ENCODE measurements at places on chromosomes 13 and 19.

DNA sequence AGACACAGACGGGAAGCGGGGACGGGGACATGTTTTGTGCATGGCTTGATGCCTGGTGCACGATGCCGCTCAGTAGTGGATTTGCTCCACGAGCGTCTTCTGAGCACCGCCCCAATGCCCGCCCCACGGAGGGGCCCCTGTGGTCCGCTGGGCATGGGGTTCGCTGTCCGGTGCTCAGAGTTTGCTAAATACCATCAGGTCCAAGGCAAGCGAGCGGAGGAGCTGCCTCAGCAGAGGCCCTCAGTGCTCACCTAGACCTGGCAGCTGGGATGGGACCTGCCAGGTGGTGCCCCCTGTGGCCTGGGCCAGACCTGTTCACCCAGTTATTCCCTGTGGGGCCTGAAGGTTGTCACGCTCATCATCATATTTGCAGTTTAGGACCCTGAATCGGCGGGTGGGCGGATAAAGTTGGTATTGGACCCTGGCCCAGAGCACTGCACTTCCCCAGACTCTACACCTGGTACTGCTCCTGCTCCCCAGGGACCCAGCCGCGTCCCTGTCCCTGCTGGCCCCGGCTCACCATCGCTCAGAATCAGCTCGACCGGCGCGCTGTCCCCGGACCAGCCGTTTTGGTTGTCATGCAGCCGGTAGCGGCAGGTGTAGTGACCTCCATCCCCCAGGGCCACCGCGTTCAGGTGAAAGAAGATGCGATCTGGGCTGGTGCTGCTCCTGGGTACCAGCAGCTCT lies 2.3 kb downstream of the A1BG start:
- DNase-seq, result no peak

DNA sequence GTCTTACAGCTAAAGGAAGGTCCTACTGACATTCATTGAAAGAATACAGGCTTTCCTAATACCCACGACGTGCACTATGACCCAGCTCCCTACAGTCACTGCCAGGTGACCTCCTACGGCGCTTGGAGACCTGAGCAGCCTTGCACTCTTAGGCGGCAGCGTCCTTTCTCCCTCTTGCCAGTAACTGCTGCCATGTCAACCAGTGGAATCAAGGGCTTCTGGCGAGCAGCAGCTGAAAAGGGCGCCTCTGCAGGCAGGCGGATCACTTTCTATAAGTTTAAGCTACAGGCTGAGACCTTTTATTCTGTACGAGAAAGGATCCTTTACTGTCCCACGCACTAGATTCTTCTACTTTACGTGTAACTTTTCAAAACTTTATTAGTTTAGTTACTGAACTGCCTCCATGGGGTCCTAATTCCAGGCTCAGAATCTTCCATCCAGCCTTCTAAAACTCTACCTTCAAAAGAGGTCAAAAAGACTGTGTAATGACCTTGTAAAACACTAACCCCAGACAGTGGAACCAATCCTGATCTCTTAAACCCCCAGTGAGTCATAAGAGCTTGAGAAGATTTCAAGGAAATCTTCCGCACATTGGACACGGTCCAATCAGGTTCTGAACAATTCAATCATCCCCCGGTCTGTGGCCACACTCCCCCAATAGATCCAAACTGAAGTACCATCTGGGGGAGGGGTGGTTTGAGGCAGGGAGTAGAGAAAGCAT lies 1.9 kb downstream of the KCTD12 start:
- DNase-seq, result peak; percentile 77

DNA sequence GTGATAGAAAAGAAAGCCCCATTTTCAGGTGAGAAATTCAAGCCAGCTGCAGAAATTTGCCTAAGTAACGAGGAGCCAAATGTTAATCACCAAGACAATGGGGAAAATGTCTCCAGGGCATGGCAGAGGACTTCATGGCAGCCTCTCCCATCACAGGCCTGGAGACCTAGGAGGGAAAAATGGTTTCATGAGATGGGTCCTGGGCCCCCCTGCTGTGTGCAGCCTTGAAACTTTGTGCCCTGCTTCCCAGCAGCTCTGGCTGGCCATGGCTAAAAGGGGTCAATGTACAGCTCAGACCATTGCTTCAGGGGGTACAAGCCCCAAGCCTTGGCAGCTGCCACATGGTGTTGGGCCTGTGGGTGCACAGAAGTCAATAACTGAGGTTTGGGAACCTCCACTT lies 9.9 kb downstream of the N4BP2L1 start:
- DNase-seq, result no peak

GRCh38 chr13:97521726-97522125 lies 87.8 kb downstream of the RAP2A start:
- no peak for DNase-seq

- DNase-seq, result no peak
Measured at GRCh38 chr19:38684078-38684861, 36.8 kb downstream of the ACTN4 start.

DNA sequence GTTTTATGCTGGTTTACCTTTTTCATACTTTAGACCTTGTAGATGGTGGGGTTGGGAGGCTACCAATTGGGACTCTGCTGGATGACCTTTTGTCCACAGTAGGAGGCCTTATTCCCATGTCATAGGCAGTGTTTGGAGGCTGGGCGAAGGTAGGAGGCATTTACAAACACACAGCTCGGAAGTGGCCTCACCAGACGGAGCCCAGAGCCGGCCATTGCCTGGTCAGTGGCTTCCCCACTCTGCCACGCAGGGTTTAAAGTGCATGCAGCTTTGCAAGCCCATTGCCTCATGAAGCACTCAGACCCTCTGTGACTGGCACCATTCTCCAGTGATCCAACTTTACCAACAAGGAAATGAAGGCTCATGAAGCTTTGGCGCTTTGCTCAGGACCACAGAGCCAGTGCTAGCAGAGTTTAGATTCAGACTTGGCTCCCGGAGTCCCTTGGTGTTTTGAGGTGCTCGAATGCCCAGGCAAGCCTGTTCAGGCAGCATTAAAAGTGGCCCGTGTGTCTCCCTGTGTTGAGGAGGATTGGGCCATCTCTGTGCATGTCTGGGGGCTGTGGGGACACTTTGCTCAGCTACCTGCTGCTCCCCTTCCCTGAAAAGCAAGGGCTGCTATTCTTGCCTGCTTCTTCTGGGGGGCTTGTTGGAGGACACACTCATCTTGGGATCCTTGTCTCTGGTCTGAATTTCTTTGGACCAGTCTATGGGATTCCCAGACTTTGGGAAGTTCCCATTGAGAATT lies 148.7 kb downstream of the ZNF536 start:
- DNase-seq, result no peak

GRCh38 chr13:90461398-90461797 lies 886.1 kb upstream of the MIR17HG start:
- DNase-seq, result no peak

- no peak for DNase-seq
Measured at GRCh38 chr13:43744261-43745031, 42.3 kb downstream of the ENOX1 start.

DNA sequence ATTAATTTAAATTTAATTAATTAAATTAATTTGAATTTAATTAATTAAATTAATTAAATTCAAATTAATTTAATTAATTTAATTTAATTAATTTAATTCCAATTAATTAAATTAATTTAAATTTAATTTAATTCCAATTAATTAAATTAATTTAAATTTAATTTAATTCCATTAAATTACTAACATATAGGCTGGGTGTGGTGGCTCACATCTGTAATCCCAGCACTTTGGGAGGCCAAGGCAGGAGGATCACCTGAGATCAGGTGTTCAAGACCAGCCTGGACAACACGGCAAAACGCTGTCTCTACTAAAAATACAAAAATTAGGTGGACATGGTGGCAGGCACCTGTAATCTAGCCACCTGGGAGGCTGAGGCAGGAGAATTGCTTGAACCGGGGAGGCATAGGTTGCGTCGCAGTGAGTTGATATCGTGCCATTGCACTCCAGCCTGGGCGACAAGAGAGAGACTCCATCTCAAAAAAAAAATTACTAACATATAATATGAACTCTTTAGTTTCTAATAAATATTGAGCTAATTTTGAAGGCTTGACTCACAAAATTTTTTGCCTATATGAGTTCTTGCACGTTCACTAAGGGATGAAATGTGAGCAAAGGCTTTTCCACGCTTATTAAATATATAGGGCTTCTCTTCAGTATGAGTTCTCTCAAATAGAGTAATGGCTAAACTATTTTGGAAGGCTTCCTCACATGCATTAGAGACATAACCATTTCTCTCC lies 9.0 kb upstream of the USP29 start:
- no peak for DNase-seq

GRCh38 chr13:22061806-22062391 lies 391.0 kb downstream of the FGF9 start:
- no peak for DNase-seq

GRCh38 chr19:51139299-51140014 lies 2.6 kb upstream of the SIGLEC7 start:
- no peak for DNase-seq

Measured in testis (tissue), 5 donors.